Stimulated activated CD8-positive, alpha-beta memory T cell treated with anti-CD3 and anti-CD28 coated beads, Interleukin-4, amount 100 ng/mL, for 1 hour (primary cell): ENCODE measurements at places on chromosomes 16 and 17.

GRCh38 chr16:12723681-12724080 is 80.0 kb downstream of the CPPED1 start:
- no peak for DNase-seq

DNA sequence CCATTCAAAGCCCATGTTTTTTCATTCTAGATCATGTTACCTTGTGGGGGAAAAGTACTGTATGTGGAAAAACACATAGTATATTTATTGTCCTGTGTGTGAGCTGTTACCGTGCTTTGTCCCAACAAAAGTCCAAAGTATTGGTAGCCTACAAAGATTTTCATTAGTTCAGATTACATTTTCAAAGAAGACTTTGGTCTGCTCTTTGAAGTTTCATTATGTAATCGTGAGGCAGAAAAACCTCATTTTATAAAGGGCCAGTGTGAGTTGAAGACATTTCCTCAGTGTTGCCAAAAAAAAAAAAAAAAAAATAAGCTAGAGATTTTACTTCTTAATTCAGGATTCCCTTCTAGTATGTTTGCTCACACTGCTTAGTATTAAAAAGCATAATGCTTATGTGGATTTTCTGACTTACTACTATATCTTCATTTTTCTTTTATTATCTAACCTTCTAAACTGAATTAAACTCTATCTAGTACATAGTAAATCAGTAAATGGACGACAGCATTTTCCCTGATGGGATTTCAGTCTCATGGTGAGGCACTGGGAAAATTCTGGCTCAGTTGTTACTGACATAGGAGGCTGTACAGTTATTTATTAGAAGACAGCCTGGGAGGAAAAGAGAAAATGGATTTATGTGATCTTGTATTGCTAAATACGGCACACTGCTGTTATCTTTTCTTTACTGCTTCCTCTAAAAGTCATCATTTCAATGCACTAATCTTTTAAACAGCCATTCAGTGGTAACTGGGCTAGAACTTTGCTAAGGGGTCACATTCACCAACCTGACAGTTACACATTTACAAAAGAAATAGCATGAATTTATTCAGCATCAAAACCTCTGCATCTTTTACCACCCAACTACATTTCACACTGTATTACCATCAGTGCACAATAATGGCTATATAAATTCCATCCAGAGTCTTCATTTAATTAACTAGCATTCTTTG is 100.6 kb downstream of the STXBP4 start:
- DNase-seq: no peak

DNA sequence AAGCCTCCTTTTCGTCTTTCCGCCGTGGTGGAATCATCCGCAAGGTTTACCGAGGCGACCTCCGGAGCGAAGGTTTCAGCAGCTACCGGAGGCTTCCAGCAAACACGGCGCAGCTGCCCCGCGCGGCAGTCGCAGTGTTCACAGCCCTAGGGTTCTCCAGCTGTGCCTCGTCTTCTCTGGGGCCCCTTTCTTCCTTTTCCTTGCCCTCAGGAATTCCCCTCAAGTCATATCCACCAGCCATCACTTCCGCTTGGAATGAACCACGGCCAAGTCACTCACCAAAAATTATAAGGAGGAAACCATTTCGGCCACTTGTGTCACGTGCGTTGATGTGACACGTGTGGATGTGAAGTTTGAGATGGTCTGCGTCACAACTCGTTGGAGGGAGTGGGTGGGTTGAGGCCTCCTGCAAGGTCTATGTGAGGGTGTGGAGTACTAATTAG is 636 bp upstream of the ERN1 start:
- peak; percentile 16 for DNase-seq

GRCh38 chr17:51873302-51873701 is 285.2 kb downstream of the CA10 start:
- DNase-seq: no peak

- DNase-seq: no peak
These were observed 8.0 kb downstream of the GCGR start for GRCh38 chr17:81811705-81812570.

- peak; percentile 47 for DNase-seq
These were observed 19.7 kb upstream of the SLC47A1 start for GRCh38 chr17:19513897-19514488.

GRCh38 chr17:6347776-6348175 is 87.1 kb downstream of the AIPL1 start:
- no peak for DNase-seq

GRCh38 chr16:56424791-56425438 is 430 bp downstream of the AMFR start:
- DNase-seq: no peak
